A549 (cell line): ENCODE measurements at places on chromosomes 7 and 10.

DNA sequence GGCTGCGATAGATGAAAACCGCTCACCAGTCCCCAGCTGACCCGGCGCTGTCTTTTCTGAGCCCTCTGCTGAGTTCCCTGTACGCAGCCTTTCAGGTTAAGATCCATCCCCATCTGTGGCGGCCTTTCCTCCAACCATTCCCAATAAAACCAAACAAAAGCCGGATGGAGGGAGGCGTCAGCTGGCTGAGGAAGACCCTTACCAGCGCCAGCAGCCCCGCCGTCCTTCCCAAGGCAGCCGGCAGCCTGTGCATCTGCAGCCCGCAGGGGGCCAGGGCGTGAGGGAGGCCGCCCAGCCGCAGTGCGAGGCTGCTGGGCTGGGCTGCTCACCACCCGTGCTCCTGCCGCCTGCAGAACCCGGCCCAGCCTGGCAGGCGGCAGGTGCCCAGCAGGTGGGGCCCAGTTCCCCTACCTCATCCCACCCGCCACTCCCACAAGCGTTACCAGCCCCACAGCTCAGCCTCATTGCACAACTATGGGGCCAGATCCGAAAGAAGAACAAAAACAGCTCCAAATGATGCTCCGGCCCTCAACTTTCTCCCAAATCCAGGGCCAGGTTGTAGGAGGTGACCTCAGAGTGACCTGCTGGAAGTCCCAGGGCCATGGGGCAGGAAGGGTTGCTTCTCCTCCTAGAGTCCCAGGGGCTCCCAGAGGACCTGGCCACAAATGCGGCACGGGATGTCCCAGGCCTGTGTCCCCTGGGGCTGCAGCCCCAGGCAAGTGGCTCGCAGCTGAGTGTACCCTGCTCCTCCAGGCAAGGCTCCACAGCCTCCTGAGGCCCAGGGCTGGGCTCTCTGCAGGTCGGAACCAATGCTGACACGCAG, 23.8 kb downstream of the PAPOLB start:
- DNase-seq: no peak

- DNase-seq: no peak
These were observed 602.9 kb upstream of the PFKP start for GRCh38 chr10:2464483-2464882.

- DNase-seq: no peak
These were observed 272.9 kb upstream of the ZWINT start for GRCh38 chr10:56633876-56634452.

- DNase-seq: no peak
These were observed 1.5 kb downstream of the SLC25A13 start for GRCh38 chr7:96320442-96320841.

DNA sequence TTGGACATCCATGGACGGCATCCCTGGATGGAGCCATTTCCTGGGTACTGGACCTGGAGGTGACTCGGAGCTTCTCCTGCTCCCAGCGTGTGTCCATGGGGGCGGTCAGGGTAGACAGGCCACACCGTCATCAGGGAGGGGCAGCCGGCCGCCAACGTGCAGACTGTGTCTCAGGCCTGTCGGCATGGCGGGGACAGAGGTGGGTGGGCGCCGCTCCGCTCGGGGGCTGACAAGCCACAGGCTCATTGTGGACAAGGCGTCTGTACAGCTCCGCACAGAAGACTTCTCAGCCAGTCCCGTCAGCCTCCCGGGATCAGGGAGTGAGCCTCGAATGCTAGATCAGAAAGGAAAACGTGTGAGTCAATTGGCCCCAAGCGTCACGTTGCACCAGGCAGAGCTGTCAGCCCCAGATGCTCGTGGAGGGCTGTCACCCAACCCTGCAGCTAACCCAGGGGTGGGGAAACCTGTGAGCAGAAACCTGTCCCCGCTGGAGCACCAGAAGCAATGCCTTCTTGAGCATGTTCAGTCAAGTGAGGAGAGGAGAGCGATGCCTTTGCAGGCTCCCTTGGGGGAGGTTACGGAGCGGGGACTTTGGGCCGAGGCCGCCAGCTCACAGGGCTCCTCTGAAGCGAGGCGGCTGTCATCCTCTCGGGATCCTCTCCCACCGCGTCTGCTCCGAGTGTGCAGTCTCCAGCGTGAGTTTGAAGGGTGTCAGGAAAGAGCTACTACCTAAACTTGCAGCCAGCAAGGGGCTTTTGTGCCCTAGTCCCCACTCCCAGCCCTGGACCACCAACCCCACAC, 16.0 kb upstream of the DPYSL4 start:
- DNase-seq: no peak

- no peak for DNase-seq
These were observed 34.4 kb downstream of the CSGALNACT2 start for GRCh38 chr10:43172645-43173044.

DNA sequence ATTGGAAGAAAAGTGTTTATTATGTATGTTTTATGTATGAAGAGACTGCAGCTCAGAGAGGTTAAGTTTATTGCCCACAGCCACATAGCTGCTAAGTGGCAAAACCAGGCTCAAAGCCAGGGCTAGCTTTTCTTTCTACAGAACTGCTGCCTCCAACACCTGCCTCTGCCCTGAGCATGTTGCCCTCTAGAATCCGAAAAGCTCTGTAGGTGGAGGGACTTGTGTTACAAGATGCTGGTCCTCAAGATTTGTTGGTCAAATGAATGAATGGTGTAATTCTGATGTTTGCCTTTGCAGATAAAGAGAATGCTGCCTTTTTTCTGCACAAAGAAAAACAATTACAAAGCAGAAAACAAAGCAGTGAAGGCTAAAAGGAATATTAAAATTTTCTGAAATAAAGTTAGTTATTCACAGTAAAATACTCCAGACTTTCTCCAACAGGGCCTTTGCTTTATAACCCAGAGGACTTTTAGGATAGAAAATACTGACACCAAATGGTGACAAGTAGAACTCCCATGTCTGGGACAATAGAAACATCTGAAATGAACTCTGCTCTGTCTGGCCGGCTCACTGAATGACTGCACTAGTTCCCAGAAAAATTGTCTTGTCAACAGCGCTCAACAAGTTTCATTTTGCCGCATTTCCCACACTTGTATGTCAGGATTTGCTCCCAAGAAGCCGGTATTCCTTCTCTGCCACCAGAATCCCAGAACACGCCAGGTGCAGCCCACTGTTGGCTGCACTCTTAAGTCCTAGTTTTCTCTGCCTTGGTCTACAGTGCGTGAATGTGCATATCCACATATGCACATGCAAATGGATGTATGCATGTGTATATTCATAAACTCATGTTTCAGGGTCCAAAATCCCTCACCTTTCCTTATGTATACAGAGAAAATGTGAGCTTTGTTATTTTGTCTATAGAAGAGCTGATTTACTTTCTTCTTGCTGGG, 11.0 kb upstream of the DNTT start:
- peak; percentile 35 for DNase-seq

DNA sequence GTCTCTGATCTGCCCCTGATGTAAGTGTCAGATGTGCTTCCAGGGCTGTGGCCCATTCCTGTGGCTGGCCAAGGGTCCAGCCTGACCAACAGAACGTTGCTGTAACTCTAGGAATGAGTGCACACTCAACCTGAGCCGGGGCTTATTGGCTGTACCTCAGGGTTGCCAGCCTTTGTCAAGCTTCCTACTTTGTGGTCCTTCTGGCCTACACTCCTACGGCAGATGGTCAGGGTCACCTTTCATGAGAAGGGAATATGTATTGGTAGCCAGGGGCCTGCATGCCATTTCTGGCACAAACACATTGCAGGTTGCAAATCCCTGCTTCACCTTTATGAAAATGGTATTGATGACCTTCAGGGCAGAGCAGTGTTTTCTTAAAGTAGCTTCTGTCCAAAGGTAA, 64.5 kb downstream of the MTURN start:
- DNase-seq: no peak

DNA sequence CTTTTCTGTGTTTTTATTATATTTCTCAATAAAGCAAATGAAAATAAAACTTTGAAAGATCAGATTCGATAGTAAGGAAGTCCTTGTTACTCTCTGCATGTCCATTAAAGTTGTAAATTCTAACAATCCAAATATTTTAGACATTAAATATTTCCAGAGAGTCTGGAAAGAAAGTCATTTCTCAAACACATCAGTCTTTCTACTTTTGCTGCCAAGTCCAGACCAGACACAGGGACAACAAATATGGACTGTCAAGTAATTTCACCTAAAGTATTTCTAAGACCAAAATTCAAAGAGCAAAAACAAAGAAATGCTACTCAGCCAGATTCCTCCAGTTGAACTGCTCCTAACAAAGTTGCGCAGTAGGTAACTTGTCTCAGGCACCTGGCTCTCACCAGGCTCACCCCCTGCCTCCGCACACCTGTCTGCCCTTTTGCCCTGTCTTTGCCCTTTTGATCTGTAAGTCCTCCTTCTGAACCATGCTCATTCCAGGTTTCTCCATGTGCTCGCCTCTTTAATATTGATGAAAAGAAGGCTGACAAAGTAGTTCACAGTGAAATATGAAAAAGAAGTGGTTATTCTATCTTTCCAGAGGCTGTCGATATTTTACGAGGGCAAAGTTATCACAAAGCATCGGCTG, 300.5 kb downstream of the C7orf25 start:
- no peak for DNase-seq

DNA sequence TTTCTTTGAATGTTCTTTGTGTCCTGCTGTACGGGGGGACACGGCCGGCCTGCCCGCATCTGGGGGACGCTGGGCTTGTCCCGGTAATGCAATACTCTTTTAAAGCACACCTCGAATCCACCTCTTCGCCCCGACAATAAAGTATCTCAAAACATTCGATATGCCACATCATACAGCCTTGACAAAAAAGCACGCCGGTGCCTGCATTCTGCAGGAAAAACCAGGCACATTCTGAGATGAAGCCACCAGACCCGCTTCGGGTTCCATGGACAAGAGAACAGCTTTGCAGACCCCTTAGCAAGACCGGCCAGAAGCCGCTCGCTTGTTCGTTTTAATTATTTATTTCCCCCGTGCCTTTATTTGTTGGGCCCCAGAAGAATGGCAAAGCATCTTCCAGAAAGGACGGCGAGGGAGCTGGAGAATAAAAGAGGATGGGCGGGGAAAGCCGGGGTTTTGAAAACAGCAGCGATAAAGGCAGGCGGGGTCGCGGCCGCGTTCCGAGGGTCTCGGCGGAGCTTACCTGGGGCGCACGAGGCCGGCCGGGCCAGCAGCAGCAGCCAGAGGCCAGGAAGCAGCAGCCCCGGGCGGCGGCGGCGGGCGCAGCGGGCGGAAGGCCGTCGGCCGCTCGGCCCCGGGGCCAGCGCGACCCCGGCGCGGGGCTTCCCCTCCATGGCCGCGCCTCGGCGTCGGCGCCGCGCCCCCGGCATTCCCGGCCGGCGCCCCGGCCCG, 462 bp downstream of the KIAA1549 start:
- DNase-seq: no peak

- no peak for DNase-seq
These were observed 60.8 kb downstream of the CHN2 start for GRCh38 chr7:29255199-29255878.

GRCh38 chr10:116637830-116638229, 17.1 kb downstream of the PNLIPRP2 start:
- no peak for DNase-seq
